ENCODE measurements at places on chromosomes 16 and 17. TPM values are rescaled to one million over a fixed set of nuclear protein-coding genes. Genes with fewer than 3 reads are reported as not detected.

The PLEKHG4 gene
- 37.7 TPM for total RNA-seq

The NPIPB5 gene
- 44.7 TPM for total RNA-seq

The UMOD gene
- total RNA-seq: not detected

The TMEM114 gene
- not detected for total RNA-seq

The RPRML gene
- not detected for total RNA-seq

The GGT6 gene
- total RNA-seq: not detected

The ADAM11 gene
- total RNA-seq: 0.66 TPM

The MYO1D gene
- 32.1 TPM for total RNA-seq

The CMTM2 gene
- not detected for total RNA-seq

The HSD11B2 gene
- total RNA-seq: under 0.01 TPM

The ABCC12 gene
- total RNA-seq: not detected

The RGS11 gene
- total RNA-seq: 6.3 TPM

The ABCC11 gene
- total RNA-seq: 0.17 TPM

The HAGH gene
- 47.4 TPM for total RNA-seq

The NLRC3 gene
- 0.17 TPM for total RNA-seq

The UTS2R gene
- not detected for total RNA-seq

The TEDC2 gene
- total RNA-seq: 1.7 TPM

The IGSF6 gene
- total RNA-seq: not detected
